ENCODE measurements at places on chromosomes 4 and X.

GRCh38 chr4:15427701-15428100 lies at the start of gene C1QTNF7:
Gene C1QTNF7 (plus strand): TSS chr4:15428033. CDS start chr4:15435744, 7,711 bp downstream.
- no peak within 1 kb of the TSS for H3K27ac ChIP-seq
- peaks cover 5% of the 10 kb centered on the region for H3K4me1 ChIP-seq
- H3K36me3 ChIP-seq, result peaks cover 5% of the 10 kb centered on the region

- DNase-seq, result no peak
- no peak overlapping the region for H3K4me3 ChIP-seq
- H3K27me3 ChIP-seq, result peaks cover 7% of the 10 kb centered on the region
- H3K27ac ChIP-seq, result no peak overlapping the region
- H3K36me3 ChIP-seq, result no peaks in the 10 kb centered on the region
- H3K4me1 ChIP-seq, result no peaks in the 10 kb centered on the region
Observed at GRCh38 chrX:151825925-151826485, 86.7 kb upstream of the MAGEA4 start.

GRCh38 chr4:143348233-143349077 lies 11.8 kb downstream of the GAB1 start:
- H3K27me3 ChIP-seq, result peaks cover 39% of the 10 kb centered on the region
- no peak for DNase-seq
- H3K4me3 ChIP-seq, result no peak overlapping the region
- H3K27ac ChIP-seq, result no peak overlapping the region

- H3K4me1 ChIP-seq, result peaks cover 36% of the 10 kb centered on the region
- no peak for DNase-seq
- peak overlapping the region; percentile 96 for H3K27ac ChIP-seq
- no peaks in the 10 kb centered on the region for H3K36me3 ChIP-seq
- H3K27me3 ChIP-seq, result peaks cover 8% of the 10 kb centered on the region
- H3K4me3 ChIP-seq, result peak overlapping the region; percentile 95
Observed at GRCh38 chr4:3301450-3302172, 8.8 kb downstream of the RGS12 start.

GRCh38 chr4:159764343-159764952 lies 661.6 kb downstream of the RAPGEF2 start:
- no peaks in the 10 kb centered on the region for H3K27me3 ChIP-seq
- no peak overlapping the region for H3K4me3 ChIP-seq
- H3K4me1 ChIP-seq, result no peaks in the 10 kb centered on the region
- no peak overlapping the region for H3K27ac ChIP-seq

DNA sequence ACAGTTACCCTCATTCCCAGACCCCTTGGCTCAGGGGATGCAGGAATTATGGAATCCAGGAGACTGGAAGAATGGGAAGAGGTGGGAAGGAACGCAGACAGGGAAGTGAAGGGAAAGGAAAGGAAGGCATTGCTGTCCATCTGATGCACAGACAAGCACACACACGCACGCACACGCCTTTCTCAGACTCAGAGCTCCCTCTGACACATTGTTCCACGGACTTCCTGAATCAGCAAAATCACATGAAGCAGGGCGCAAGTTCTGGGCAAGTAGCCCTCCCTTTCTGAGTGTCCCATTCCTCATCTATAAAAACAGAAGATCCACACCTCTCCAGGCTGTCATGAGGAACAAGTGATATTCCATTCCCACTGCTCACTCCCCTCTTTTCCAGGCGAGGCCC lies 13.2 kb downstream of the IQSEC2 start:
- H3K36me3 ChIP-seq, result no peaks in the 10 kb centered on the region
- H3K27ac ChIP-seq, result no peak overlapping the region
- DNase-seq, result no peak
- no peaks in the 10 kb centered on the region for H3K27me3 ChIP-seq
- H3K4me1 ChIP-seq, result peaks cover 5% of the 10 kb centered on the region
- no peak overlapping the region for H3K4me3 ChIP-seq

- no peaks in the 10 kb centered on the region for H3K36me3 ChIP-seq
- DNase-seq, result no peak
- H3K4me3 ChIP-seq, result no peak overlapping the region
- no peaks in the 10 kb centered on the region for H3K4me1 ChIP-seq
- no peaks in the 10 kb centered on the region for H3K27me3 ChIP-seq
Observed at GRCh38 chrX:33840176-33840575, 291.9 kb downstream of the FAM47A start.

- peak overlapping the region; percentile 83 for H3K4me3 ChIP-seq
- DNase-seq, result no peak
- no peaks in the 10 kb centered on the region for H3K36me3 ChIP-seq
- H3K27ac ChIP-seq, result peak overlapping the region; percentile 83
Observed at GRCh38 chrX:19839770-19840254, 47.6 kb downstream of the SH3KBP1 start.

GRCh38 chr4:42747971-42748370 lies 91.1 kb upstream of the ATP8A1 start:
- no peak for DNase-seq
- no peaks in the 10 kb centered on the region for H3K36me3 ChIP-seq
- no peak overlapping the region for H3K27ac ChIP-seq
- peaks cover 4% of the 10 kb centered on the region for H3K4me1 ChIP-seq

DNA sequence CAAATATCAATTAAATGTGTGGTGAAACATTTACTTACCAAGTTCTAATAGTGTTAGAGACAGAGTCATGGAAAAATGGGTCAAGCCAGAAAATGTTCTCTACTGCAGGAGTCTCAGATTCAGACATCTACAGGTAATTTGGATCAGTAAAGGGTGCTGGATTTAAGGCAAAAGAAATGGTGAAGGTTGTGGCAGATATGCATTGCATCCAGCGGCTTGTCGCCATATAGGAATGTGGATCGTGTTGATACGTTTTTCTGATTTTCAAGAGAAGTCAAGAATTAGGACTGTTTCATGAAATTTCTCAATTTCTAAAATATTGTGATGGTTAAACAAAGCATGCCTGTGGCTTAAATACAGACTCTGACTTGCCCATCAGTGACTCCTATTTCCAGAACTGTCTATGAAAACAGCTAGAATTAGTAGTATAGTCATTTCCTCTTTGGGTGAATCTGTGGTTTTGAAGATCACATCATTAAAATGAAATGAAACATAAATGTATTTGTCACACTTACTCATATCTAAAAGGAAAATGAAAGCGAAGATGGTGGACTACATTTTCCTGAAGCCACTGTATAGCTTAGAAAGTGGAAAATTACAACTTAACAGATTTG lies 110.1 kb upstream of the VEGFC start:
- no peaks in the 10 kb centered on the region for H3K4me1 ChIP-seq
- H3K4me3 ChIP-seq, result no peak overlapping the region
- no peak overlapping the region for H3K27ac ChIP-seq
- no peaks in the 10 kb centered on the region for H3K27me3 ChIP-seq
- no peak for DNase-seq

DNA sequence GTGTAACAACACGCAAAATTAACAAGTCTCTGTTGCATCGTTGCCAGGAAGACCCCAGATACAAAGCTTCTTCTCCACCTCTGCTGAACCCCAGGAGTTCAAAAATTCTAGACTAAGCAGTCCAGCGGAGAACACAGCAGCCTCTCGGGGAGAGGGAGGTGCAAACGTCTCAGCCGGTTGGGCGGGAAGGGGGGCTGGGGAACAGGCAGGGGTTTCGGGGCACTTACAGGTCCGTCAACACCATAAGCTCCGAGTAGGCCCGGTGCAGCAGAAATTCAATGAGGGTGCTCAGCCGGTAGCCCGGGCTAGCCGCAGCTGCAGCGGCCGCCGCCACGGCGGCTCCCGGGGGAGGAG lies 394 bp downstream of the MED14 start:
- peak overlapping the region; percentile 89 for H3K27ac ChIP-seq
- no peaks in the 10 kb centered on the region for H3K27me3 ChIP-seq

DNA sequence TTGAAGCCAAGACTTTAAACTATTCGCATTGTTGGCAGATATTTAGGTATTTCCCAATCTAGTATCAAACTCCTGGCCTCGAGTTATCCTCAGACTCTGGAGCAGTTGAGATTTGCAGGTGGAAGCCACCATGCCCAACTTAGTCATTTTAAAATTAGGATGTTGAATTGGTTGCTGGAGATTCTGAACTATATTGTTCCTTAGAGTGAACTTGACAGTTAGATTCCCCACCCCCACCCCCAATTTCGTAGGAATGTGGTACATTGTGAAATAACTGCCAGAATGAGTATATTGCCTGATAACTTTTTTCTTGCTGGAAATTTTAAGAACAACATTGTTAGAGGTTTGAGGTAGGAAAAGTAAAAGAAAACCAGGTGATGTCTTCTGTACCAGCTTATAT lies 2.3 kb downstream of the NOCT start:
- H3K36me3 ChIP-seq, result peaks cover under 1% of the 10 kb centered on the region
- no peak overlapping the region for H3K4me3 ChIP-seq
- no peak for DNase-seq
- H3K27ac ChIP-seq, result no peak overlapping the region
- H3K27me3 ChIP-seq, result no peaks in the 10 kb centered on the region

- H3K36me3 ChIP-seq, result peaks cover 2% of the 10 kb centered on the region
- DNase-seq, result no peak
- no peaks in the 10 kb centered on the region for H3K4me1 ChIP-seq
- H3K4me3 ChIP-seq, result no peak overlapping the region
Observed at GRCh38 chr4:53527326-53527725, 64.0 kb downstream of the LNX1 start.
